ENCODE measurements at places on chromosomes 12 and 14.

DNA sequence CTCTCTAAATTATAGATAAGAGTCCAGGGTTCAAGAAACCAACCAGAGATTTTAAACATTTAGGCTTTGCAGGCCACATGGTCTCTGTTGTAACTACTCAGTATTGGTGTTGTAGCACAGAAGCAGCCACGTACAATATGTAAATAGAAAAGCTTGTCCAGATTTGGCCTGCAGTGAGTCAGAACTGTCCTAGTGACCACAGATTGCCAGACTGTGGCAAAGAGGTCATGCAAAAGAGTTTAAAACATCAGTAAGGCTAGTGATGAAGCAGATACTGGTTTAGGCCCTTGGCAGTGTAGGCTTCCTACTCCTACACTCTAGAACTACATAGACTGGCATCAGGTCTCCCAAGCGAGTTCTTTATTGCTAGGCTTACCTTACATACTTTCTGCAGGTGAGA is 117.6 kb upstream of the GARIN6 start:
- peak; percentile 3 for DNase-seq

DNA sequence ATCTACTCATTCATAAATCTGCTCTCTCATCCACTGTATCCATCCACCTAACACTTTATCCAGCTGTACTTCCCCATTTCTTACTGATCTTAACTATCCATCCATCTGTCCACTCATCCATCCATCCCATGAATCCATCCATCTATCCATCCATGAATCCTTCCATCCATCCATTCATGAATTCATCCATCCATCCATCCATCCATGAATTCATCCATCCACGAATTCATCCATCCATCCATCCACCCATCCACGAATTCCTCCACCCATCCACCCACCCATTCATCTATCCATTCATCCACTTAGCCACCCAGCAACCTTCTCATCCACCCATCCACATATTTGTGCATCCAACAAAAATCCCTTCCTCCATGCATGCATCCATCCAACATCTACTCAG is 128.6 kb upstream of the MYL2 start:
- DNase-seq = no peak

GRCh38 chr12:46590991-46591703 is 218.6 kb upstream of the SLC38A2 start:
- no peak for DNase-seq

DNA sequence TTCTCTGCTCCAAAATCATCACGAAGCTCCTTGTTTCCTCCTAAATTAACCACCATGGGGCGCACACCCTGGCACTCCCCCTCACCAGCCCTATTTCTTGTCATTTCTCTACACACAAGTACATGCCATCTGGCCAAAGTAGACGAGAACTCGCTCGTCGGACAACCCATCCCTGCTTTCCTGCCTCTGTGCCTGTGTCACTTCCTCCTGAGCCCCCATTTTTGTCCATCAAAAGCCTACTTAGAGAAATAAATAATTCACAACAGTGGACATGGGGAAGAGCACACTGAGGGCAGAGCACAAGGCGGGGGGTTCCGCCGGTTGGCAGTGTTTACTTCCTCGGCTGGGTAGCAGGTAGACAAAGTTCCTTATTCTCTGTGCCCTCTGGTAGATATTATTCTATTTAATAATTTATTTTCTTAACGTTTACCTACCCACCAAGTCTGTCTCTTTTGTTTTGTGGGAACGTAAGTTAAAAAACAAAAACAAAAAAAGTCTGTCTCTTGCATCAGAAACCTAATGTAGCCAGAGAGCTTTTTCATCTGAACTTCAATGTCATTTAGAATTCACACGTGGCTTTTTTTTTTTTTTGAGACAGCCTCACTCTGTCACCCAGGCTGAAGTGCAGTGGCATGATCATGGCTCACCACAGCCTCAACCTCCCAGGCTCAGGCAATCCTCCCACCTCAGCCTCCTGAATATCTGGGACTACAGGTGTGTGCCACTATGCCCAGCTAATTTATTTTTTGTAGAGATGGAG is 6.0 kb downstream of the VPS37B start:
- no peak for DNase-seq

DNA sequence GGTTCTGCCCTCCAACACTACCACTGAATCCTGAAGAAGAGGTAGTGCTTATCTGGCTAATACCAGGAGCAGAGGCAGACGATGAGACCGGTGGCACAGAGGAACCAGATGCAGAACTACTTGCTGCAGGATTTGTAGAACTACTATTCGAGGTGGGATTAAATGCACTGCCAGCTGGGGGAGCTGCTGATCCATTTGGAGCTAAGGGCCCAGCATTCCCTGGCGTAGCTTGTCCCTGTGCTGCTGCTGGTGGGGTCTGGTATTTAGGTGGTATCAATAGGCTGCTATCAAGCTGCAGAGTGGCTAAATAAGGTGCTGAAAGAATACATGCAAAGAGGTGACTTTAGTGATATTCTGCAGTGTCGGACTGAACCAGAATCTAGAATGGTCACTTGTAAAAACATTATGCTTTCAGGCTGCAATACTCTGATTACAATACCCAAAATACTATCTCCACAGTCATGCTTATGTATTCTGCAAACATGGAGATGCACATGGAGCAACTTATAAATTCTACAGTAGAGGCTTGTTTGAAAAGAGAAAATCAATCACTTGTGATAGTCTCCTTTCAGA is 294.2 kb downstream of the MED13L start:
- DNase-seq = no peak

DNA sequence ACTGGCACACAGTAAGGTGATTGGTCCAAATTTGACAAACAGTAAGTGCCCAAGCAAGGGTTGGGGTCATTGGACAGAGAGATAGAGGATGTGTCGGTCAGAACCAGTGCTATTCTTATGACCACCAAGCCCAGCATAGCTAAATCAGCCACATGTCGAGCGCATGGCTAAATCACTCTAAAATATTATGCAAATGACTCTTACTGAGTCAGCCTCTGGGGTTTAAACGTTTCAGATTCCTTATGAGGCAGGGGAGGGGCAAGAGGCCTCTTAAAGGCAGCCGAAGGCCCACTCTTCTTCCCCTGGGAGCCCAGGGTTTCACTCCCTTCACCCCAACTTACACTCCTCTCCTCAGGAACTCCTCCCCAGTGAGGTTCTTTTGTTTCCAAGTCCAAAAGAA is 603 bp upstream of the ENDOU start:
- DNase-seq = peak; percentile 89

DNA sequence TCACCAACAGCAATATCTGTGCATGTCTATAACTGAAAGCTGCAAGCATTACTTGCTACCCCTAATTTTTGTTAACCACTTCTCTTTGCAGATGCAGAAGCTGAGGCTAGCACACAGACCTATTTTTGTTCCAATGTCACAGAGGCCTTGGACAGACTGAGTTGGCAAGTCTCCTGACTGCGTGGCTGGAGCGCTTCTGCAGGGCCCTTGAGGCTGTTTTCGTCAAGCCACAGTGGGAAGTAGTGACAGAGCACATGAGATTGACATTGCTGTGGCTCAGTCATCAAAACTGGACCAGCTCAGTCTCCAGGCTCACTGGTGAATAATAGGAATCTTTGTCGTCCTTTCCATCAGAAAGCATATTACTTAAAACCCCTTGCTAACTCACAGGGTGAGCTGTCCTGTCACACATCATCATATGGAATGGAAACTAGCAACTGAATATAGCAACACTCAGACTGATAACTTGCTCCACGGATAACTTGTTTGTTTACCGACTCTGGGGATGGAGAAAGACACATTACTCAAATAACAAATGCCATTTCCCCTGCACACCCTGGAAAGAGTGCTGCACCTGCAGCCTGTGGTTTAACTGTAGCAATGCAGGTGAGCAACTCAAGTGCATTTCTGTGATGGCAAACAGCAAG is 43.6 kb upstream of the DDX11 start:
- no peak for DNase-seq

GRCh38 chr12:27340971-27341370 is 8.3 kb downstream of the BMAL2 start:
- DNase-seq = no peak

DNA sequence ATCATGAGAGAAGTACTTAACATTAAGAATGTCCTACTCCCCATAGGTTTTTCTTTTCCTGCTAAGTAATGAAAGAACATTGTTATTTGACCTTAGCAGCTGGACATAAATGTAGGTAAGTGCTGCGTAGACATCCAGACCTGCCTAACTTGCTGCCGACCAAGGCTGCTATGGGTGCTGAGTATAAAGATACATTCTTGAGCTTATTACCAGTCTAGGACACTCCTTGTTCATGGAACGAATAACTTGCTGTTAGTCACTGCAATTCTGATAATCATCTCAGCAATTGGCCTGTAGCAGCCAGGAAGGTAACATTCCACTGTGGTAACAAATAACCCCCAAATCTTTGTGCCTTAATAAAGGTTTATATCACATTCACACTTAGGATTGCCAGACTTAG is 478.1 kb downstream of the VRK1 start:
- DNase-seq = no peak

GRCh38 chr12:127941332-127941731 is 325.6 kb upstream of the TMEM132C start:
- DNase-seq = no peak

GRCh38 chr14:57870686-57871457 is 5.0 kb upstream of the SLC35F4 start:
- DNase-seq = no peak

DNA sequence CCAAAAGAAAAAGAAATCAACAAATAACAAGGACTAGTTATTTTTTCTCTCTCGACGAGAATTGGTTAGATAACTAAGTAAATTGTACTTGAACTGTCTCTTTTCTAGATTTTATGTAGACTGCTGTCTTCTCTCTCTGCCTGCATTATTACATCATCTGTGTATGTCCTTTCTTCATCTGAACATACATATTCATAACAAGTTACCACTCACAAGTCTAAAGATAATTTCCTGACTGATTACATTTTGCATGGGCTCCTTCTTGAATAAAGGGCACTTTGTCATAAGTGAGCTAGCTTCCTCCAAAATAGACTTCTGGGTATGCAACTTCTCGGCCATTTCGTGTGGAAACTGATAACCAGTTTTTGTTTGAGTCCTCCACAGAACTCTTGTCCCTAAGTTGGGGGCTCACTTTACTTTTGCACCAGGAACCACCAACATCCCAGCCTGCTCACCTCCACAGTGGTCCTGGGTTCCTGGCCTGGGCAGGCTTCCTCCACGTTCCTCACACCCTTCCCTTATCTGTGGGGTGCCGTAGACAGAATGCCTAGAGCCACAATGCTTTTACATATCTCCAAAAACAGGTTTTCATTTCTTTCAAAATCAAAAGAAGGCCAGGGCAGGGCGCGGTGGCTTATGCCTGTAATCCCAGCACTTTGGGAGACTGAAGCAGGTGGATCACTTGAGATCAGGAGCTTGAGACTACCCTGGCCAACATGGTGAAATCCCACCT is 6.2 kb upstream of the DDX47 start:
- DNase-seq = no peak

DNA sequence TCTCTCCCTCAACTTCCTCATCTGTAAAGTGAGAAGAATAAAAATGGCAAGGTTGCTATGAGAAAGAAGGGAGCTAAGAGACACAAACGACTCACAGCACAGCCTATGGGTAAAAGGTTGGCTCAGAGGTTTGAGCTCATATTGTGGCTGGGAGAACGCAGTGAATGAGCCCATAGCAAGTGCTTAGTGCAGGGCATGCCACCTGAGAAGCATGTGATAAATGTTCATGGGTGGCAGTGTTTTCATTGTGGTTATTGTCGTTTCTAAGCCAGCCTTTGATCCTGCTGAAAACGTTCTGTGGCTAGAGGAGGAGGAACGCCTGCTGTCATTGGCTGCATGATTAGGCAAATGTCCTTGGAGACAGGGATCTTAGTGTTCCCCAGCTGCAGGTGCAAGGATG is 150.4 kb downstream of the KSR2 start:
- DNase-seq = no peak

- peak; percentile 42 for DNase-seq
These were observed 444.3 kb upstream of the RGS6 start for GRCh38 chr14:71487941-71488340.

DNA sequence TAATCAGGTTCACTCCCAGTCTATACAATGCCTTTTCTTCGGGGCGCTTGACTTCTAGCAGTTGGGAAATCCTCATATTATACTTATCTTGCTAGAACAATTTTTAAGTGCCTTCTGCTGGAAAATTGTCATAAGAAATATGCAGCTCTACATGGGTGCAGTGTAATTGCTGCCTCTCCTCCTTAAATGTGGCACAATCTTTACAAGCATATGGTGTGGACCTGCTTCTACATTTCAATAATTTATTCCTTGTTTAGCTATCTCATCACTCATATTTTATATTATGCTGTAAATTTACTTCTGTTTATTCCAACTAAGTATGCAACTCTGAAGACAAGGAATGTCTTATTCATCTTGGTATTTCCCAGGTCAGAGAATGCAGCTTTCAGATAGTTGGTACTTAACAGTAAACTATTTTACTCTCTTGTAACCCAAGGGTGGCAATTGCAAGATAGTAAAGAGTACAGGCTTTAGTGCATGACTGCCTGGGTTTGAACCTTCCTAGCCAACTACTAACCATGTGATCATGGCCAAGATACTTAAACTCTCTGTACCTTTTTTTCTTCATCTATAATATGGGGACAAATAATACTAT is 43.6 kb upstream of the GAS2L3 start:
- no peak for DNase-seq

DNA sequence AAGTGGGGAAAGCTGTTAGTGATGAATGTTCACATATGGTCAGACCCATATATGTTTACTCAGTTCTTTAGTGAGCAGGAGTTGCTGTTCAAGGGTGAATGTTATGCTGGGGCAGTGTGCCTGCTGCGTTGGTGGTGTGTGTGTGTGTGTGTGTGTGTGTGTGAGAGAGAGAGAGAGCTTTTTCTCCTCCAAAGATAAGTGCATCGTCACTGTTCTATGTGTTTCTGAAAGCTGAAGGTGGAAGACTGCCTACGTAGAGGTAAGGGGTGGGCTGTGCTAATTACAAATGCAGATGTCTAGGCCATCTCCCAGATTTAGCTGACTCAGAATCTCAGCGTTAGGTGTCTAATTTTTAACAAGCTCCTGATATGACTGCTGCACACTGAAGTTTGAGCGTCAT is 10.5 kb downstream of the GABARAPL1 start:
- DNase-seq = no peak

GRCh38 chr12:56086608-56087007 is 6.6 kb downstream of the ERBB3 start:
- DNase-seq = no peak

GRCh38 chr14:93742761-93743160 is 45.5 kb downstream of the PRIMA1 start:
- no peak for DNase-seq
